Progenitor cell of endocrine pancreas (in vitro differentiated cells): ENCODE measurements at places on chromosomes 3 and 15.

DNA sequence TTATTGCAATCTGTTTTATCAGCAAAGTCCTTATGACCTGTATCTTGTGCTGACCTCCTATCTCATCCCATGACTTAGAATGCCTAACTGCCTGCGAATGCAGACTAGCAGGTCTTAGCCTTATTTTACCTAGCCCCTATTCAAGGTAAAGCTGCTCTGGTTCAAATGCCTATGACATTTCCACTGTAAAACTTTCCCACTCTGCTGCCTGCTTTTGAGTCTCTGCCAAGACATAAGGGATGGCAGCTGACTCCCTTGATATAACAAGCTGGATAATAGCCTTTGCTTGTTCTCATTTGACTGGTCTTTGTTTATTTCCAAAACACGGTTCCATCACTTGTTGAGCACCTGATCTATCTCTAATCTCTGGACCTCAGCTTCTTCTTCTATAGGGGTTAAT is 131.9 kb upstream of the STRIT1 start:
- no peak for DNase-seq

DNA sequence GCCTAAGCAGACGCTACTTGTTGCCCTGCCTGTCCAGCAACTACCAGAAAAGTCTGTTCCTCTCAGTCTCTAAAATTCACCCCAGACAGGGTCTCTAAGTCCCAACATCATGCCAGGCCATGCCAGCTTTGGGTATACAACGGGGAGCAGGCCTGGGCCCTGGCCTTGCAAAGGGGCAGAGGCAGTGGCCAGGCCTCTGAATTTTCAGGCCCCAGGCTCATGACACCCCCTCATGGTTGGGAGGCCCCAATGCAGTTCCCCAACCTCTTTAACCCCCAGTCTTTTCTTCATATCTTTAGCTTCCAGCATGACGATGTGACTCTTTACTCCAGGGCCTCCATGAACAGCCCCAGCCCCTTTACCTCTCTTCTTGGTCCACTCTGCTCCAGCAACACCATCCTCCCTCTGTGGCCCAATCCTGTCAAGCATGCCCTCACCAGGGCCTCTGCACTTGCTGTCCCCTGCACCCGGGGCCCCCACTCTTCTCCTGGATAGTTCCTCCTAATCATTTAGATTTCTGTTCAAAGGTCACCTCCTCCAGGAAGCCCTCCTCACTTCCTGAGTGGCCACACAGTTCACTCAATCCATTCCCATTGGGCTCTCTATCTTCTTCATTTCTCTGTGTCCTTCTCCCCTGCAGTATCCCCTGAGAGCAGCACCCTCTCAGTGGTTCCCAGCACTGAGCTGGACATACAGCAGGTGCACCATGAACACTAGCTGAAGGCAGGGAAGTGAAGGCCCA is 4.8 kb downstream of the IQSEC1 start:
- no peak for DNase-seq

DNA sequence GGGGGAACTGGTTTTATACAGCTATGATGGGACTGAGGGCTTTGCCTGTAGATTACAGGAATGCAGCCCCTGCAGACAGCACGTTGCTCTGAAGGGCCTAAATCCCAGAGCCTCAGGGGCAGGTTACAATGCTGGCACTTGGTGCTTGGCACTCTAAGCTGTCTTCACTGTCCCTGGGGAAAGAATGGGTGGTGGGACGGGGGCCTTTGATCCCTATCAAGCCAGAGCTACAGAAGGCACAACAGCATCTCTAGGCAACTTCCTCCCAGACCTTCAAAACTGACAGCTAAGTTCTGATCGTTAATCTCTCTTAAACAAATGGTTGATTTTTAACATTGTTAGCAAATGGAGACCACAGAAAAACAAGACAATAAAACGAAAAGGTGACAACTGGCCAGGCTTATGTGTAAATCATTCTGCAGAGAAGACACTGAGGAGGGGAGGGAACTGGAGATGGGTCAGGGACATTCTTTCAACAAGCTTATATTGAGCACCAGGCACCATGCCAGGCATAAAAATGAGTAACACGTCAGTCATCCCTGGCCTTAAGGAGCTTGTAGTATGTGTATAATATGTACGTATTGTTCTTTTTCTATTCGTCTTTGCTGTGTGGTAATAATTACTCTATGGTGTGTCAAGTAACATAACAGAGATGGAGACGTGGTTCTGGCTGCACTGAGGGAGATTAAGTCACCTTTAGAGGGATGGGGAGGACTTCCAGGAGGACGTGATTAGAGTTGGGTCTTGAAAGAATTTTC is 49.1 kb downstream of the CA12 start:
- no peak for DNase-seq

DNA sequence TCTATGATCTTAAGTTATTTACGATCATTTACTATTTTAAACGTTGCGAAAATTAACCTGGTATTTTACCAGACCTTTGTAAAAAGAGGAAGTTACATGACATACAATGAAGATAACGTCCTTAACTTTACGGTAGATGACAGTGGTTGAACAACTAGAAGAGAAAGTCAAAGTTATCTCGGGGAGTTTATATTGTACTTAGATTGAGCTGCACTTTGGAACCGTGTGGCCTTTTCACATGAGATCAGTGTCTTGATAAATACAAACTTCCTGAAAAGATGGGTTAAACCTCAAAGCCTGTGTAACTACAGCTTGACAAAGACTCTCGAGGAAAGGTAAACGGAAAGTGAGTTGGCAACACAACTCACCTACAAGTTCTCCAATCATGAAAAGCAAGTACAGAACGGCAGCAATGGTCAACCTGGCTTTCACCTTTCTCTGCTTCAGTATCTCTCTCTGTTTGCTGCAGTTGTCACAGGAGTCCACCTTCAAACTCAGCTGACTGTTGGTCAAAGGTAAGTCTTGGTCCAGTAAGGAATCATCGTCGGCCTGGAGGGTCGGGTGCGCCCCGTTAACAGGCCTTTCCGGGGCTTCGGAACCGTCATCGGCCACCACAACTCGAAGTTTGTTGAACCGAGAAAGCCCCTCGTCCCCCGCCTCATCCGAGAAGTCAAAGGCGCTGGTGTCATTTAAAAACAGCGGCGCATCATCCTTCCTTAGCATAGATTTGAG is 793 bp downstream of the SLC30A4 start:
- no peak for DNase-seq

DNA sequence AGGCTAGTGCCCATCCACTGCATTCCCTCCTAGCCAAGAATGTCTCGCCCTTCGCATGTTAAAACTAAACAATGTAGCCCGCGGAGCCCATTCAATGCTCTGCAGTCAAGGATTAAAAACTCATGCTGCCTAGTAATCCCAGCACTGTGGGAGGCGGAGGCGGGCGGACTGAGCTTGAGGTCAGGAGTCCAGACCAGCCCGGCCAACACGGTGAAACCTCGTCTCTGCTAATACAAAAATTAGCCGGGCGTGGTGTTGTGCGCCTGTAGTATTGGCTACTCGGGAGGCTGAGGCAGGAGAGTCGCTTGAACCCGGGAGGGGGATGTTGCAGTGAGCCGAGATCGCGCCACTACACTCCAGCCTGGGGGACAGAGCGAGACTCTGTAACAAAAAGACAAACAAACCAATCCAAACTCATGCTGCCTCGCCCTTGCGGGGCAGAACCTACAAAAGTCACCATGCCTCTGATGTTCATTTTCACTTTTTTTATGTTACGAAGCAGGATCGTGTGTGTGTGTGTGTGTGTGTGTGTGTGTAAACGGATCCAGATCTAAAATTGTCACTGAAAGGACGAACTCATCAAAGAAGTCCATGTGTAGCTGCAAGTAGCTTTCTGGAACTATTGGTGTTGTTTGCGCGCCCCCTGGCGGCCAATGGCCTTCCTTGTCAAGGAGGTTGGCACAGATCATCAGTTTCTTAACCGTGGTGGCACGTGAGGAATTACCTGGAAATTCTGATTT is 54.8 kb upstream of the SPESP1 start:
- peak; percentile 87 for DNase-seq

DNA sequence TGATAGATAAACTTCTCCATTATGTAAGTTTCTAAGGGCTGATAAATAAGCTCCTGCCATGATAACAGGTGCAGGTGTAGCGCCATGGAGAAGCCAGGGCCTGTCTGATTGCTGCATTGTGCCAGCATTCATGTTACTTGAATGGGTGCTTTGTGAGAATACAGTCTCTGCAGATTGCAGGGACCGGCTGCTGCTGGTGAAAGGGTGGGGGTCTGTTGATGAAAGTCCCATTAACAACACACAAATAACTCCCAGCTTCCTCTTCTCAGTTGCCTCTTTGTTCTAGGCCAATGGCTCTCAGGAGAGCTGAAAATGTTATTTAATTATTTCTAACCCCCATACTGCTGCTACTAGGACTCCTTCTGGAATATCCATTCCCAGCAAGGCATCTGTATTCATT is 77.2 kb downstream of the RTP4 start:
- no peak for DNase-seq

- no peak for DNase-seq
Observed at GRCh38 chr15:99427210-99427609, 138.6 kb upstream of the MEF2A start.

GRCh38 chr3:27216955-27217552 is 152.1 kb downstream of the NEK10 start:
- DNase-seq, result no peak

GRCh38 chr3:166743481-166744134 is 636.5 kb downstream of the ZBBX start:
- no peak for DNase-seq

DNA sequence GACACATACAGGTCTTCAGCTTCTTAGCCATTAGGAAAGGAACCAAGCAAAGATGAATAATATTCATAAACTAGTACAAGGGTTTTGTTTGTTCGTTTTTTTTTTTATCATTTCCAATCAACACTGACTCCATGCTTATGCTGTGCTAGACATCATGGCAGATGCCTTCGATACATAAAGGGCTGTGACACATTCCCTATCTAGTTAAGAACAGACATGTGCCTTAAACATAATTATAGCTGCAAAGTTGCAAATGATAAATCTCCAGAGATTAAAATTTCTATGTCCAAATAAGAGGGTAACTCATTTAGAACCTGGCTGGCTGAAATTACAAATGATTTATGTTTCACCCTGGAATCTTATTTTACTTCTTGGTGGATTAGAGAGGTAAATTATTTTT is 386.4 kb downstream of the LSAMP start:
- no peak for DNase-seq

GRCh38 chr15:78979456-78980320 is 34.8 kb upstream of the CTSH start:
- DNase-seq, result no peak

DNA sequence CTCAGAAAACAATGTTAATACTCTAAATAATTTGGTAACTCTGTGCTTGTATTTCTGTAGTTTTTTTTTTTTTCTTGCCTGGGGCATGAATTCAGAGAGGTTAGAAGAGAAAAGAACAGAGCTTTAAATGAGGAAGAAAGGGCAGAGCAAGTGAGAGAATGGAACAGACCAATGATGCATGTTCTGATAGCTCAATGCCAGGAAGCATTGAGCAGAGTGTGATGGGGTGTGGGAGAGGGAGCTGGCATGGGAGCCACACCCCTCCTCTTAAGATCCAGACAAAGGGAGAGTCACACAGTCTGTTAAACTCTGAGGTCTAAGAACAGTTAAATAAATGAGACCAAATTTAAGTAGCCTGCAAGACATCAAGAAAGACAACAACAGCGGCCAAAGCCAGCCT is 538.6 kb downstream of the TUSC7 start:
- no peak for DNase-seq
